COR-L47 (cell line): ENCODE measurements at places on chromosomes 4 and X.

- DNase-seq: no peak
These were observed 748.6 kb downstream of the CCSER1 start for GRCh38 chr4:90875791-90876190.

DNA sequence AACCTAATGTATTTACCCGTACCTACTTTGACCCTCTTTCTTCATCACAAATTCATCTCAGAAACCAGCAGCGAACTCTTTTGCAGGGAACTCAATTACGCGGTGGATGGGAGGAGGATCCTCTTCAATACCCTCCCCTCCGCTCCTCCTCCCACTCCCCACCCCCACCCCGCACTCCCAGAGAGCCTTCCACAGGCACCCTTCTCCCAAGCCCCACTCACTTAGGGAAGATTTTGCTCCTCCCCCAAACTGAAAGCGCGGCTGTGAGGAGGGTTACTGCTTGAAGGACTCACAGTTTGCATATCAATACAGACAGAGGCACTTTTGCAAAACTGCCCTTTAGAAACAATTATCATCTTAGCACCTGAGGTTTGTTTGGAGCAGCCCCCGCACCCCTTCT, 960 bp upstream of the IL1RAPL1 start:
- no peak for DNase-seq

DNA sequence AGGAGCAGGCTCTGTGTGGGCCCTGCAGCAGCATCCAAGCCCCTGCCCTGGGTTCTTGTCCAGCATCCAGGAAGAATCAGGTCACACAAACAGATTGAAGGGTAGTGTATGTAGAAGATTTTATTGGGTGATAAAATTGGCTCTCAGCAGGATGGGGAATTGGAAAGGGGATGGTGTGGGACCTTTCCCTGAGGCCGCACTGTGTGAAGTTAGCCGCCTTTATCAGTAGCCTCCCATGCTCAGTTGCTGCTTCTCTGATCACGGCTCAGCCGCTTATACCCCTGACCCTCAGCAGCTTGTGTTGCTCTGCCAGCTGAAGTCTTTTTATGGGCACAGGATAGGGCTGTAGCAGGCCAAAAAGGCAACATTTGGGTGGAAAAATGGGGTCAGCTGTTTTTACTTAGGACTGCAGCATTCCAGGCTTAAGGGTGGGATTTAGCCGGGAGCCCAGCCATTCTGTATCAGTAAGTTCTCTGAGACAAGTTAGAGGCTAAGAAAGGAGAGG, 35.2 kb upstream of the CCNG2 start:
- DNase-seq: no peak

- no peak for DNase-seq
These were observed 574.0 kb upstream of the GALNTL6 start for GRCh38 chr4:171239196-171239595.

GRCh38 chrX:54473993-54474859, 21.8 kb downstream of the FGD1 start:
- no peak for DNase-seq

DNA sequence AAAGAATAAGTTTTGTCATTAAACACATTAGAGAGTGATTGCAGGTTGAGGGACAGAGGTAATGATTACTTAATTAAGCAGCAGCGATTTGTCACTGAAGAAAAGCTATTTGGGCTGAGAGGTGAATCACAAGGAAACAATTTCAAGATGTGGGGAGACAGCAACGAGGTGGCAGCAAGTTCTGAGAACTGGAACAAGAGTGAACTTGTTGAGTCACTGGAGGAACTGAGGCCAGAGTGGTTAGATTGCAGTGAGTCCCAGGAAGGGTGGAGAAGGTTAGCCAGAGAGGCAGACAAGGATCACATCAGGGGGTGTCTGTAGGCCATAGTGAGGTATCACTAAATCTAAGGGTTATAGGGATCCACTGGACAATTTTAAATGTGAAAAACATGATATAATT, 57.9 kb upstream of the TMPRSS11A start:
- DNase-seq: no peak

DNA sequence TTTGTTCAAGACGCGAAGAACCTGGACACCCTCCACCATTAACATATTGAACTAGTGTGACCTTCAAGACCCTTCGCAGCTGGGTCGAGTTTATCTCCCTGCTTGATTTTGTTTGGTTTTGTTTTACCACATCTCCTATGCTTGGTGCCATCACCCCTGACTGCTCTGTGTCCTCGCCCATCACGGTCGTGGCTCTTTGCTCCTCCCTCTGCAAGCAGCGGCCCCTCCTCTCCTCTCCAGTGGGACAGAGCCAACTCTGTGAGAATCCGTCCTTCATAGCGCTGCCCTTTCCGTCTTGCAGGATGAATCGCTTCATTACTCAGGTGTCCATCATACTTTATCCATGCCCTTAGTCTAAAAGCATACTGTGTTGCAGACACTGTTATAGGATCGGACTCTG, 9.1 kb upstream of the FAM149A start:
- DNase-seq: no peak

GRCh38 chr4:99144070-99144469, at the start of gene ADH4:
Gene ADH4 (minus strand): TSS chr4:99144297. CDS start chr4:99144222, 75 bp downstream.
- no peak for DNase-seq

DNA sequence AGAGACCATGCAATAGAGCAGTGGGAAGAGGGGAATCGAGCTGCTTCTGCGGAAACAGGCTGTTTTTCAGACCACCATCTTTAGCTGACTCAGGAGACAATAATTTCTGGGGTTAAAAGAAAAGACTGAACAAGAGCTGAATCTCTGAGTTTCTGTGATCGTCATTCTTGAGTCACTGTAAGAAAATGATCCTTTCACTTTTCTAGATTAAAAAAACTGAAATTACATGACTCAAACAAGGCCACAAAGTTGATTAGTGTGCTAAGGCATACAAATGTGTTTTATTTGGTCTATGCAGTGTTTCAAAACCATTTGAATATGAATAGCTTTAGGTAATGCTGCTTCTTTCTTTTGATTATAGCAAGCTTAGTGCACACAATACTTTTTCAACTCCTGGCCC, 194.4 kb upstream of the RPL34 start:
- no peak for DNase-seq

- DNase-seq: no peak
These were observed 108.7 kb downstream of the DHRSX start for GRCh38 chrX:2391869-2392606.

DNA sequence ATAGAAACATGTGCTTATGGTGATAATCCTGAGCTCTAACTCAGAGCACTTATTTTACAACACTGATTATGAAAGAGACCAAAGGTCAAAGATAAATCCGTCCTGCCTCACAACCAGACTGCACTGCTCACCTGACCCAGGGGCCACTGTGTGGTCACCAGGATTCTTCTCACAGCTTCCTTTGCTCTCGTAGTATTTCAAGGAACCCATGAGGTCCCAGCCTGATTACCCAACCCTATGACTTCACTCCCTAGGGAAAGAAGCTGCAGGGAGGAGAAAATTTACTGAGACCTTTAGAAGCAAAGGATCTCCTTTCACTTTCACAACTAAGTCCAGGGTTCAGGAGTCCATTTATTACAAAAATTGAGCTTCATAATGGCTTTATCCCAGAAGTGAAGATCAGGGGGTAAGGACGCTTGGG, 9.6 kb downstream of the SLC25A5 start:
- DNase-seq: no peak

- DNase-seq: no peak
These were observed 18.7 kb upstream of the FMR1NB start for GRCh38 chrX:147962476-147962875.

GRCh38 chr4:30028826-30029225, 691.3 kb upstream of the PCDH7 start:
- DNase-seq: no peak

DNA sequence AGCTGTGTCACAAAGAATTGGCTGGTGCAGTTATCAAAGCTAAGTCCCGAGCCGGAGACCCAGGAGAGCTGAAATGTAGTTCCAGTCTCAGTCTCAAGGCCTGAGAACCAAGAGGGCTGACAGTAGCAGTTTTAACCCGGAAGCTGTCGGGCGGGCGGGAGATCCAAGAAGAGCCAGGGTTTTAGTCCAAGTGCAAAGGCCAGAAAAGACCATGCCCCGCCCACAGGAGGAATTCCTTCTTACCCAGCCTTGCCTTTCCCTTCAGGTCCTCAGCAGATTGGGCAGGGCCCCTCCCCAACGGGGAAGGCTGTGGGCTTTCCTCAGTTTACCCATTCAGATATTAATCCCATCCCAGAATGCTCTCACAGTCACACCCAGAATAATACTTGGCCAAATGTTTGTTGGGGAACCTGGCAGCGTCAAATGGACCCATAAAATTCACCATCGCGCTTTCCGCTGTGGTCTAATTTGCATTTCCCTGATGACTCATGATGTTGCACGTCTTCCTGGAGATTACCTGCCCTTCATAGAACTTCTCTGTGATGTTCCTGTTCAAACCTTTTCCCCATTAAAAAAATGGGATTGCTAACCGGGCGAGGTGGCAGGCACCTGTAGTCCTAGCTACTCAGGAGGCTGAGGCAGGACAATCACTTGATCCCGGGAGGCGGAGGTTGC, 16.2 kb downstream of the MAEA start:
- no peak for DNase-seq
